Neural crest cell (in vitro differentiated cells): ENCODE measurements at places on chromosomes 13 and 19. TPM values are rescaled to one million over a fixed set of nuclear protein-coding genes. Genes with fewer than 3 reads are reported as not detected.

GRCh38 chr13:84648069-84648640 lies 765.9 kb upstream of the SLITRK1 start:
- no peak for DNase-seq

CYP2A6 gene
- total RNA-seq = not detected in 2 replicates

SULT2B1 gene
- not detected in 2 replicates for total RNA-seq

DNA sequence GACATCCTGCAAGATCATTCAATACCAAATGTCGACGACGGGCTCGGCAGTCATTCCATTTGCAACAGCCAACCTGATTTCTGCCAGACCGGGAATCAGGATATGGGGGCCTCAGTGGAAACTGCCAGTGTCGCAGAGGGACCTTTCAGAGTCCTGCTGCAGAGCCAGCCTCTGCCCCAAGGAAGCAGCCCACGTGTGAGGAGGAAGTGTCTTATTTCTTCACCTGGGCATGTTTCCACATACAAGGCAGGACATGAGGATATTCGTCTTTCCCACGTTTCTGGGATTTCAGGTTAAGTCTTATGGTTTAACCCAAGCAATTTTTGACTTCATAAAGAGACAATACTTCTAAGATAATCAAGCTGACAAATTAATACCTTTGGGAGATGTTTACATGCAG lies 69.9 kb downstream of the ABCC4 start:
- DNase-seq = no peak

GRCh38 chr19:7868671-7869452 lies 5.3 kb downstream of the PRR36 start:
- peak; percentile 57 for DNase-seq

DNA sequence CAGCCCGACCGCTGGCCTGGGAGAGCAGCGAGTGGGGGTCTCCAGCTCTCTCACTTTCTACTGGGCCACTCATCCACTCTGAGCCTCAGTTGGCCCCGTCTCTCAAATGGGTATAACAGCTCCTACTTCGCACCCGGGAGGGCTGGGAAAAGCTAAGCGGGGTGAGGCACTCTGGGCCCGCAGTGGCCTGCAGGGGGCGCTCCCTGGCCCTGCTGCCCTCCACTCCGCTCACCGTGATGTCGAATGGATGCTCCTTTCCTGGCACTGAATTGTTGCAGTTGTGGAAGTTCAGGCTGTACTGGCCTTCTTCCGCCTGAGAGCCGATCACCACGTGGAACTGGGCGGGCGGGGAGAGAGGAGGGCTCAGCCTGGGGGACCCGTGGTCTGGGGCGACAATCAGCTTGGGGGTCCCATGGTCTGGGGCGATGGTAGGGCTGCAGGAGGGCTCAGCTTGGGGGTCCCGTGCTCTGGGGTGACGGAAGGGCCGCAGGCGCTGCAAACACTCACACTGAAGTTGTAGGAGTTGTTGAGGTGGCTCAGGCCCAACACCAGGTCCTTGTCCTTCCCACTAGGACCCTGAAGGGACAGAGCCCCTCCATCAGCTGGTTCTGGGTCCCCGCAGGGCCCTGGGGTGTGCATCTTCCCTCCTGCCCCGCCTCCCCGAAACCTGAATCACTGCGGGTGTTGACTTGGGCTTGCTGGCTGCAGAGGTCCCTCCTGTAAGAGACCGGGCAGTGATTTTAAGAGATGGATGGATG lies 3.9 kb downstream of the GPR108 start:
- DNase-seq = no peak

DNA sequence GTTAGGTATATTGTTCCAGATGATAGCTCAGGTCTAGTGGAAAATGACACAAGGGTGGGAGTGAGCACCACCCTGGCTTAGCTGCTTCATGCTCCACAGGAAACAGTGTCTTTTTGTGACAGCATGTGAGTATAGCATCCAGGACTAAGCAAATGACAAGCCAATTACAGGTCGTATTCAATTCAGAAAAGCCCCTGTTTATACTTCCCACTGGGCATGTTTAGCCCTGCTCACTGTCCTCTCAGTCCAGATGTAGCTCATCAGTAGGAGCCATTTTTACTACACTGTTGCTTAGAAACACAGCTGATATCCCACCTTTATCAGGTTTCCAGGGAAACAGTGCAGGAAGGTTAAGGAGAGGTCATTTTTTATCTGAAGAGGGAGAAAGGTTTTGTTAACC lies 8.0 kb downstream of the ABHD13 start:
- DNase-seq = no peak

DNA sequence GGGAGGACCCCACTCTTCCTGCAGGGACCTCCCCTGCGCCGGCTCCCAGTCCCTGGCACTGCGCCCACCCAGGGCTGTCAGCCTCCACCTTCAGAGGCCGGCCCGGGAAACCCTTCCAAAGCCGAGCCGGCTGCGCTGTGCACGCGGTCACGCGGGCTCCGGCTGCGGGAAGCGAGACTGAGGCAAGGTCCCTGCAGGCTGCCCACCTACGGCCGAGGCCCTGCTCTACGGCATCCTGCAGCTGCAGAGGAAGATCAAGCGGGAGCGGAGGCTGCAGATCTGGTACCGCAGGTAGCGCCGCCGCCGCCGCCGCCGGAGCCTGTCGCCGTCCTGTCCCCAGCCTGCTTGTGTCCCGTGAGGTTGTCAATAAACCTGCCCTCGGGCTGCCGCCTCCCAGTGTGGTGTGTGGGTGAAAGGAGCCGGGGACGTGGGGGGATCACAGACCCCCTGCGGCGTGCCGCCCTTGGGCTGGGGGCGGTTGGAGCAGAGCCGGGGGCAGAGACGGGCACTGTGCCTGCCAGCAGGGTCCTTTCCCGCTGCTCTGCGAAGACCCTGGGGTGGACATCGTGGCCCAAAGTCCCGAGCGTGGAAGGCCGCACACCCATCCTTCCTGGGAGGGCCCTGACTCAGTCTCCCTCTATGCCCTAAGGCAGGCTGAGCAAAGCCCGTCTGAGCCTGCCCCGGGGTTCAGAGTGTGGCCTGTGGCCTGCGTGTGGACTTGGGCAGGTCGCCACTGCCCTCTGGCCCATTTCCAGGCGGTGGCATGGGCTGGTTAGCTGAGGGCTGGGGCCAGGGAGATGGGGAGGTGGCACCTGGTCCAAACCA lies 5.9 kb downstream of the GAMT start:
- DNase-seq = no peak

DNA sequence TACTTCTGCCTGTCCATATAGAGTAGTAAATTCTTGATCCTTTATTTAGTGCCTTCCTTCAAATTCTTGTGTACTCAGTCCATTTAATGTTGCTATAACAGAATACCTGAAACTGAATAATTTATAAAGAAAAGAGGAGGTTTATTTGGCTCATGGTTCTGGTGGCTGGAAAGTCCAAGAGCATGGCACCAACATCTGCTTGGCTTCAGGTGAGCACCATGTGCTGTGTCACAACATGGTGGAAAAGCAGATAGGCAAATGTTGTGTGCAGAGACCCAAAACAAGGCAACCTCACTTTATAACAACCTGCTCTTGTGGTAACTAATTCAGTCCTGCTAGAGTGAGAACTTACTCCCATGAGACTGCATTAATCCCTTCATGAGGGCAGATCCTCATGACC lies 195.3 kb downstream of the LMO7 start:
- DNase-seq = no peak

DNA sequence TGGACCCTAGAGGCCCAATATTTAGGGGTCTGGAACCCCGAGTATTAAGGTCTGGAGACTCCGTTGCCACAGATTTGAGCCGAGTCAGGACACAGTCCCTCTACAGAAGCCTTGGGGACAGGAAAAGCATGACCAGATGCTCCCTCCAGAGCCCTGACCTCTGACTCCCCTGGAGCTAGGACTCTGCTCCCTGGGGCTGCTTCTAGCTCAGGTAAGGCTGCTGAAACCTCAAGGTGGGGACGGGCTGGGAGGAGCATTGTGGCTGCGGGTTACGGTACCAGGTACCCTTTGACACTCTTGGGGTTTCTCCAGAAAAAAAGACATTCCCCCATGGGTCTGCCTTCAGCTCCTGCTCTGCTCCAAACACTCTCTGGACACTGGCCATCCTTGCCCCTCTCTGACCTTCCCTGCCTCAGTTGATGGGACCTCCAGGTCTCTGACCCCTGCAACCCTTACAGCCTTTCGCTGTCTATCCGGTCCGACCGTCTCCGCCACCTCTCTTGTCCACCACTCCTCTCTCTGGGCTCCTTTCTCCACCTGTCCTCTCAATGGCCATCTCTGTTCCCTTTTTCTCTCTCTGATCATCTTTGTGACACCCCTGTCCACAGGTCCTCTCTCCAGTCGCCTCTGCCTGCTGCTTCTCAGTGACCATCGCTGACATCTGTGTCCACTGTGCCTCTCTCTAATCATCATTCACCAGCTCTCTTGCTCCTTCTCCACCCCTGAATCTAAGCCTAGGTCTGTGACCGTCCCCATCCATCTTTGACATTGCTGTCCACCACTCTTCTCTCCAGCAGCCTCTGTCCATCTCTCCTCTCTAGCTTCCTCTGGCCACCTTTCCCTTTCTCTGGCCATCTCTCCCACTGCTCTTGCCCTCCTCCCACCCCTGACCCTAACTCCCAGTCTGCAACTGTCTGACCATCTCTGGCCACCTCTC lies 1.4 kb downstream of the LRFN3 start:
- no peak for DNase-seq

DNA sequence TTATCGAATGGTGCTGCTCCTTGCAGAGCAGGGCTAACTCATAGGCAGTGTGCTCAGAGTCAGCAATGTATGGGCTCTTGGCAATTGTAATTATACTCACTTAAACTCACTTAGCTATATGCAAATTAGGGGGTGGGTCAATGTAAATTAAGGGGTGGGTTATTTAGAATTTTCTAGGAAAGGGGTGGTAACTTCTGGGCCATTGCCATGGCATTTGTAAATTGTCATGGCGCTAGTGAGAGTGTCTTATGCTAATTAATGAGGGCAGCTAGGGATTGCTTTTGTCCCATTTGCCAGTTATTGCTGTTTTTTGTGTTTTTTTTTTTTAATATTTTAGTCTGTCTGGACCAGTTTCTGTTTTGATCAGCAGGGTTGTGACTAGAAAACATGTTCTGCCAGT lies 68.4 kb downstream of the DIAPH3 start:
- no peak for DNase-seq

GRCh38 chr19:46602392-46603194 lies 1.5 kb downstream of the CALM3 start:
- no peak for DNase-seq

DNA sequence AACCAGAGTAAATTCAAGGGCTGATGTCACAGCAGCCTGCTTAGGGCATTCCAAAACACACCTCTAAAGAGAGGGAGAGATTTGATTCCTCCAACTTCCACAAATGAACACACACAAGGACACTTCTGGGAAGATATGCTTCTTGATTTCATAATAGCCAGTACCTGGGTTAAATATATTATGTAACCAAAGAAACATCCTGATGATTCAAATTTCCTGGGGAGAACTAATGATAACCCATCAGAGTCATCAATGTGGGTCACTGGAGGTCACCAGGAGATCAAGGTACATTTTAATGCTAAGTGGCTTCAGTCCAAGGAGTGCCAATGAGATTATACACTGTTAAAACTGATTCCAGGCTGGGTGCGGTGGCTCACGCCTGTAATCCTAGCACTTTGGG lies 54.0 kb upstream of the DOCK9 start:
- no peak for DNase-seq

ZNF480 gene
- total RNA-seq = 24.7 and 25.2 TPM in 2 replicates

DNA sequence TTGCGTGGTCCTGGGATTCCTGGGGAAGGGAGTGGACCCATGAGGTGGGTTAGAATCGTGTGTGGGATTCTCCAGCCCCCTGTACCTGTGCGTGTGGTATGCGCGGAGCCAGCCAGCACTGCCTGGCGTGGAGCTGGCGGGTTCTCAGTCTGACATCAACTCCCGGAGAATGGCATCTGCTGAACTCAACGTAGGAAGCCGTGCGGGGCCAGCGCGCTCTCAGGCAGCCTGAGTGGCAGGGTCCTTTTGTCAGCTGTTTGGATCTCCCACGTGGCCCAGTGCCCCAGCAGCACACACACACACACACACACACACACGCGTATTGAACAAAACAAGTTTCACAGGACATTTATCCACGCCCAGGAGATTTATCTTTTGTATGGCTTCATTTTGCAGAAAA lies 28.1 kb downstream of the ATP4B start:
- DNase-seq = no peak

DNA sequence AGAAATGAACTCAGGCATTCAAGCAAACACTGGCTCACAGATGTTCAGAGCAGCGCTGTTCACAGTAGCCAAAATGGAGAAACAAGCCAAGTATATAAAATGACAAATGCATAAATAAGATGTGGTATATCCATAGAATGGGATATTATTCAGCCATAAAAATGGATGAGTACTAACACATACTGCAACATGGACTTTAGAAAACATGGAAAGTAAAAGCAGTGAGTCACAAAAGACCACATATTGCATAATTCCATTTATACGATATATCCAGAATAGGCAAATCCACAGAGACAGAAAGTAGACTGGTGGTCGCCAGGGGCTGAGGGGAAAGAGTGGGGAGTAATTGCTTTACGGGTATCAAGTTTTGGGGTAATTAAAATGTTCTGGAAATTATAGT lies 6.6 kb downstream of the ZNF837 start:
- no peak for DNase-seq

DNA sequence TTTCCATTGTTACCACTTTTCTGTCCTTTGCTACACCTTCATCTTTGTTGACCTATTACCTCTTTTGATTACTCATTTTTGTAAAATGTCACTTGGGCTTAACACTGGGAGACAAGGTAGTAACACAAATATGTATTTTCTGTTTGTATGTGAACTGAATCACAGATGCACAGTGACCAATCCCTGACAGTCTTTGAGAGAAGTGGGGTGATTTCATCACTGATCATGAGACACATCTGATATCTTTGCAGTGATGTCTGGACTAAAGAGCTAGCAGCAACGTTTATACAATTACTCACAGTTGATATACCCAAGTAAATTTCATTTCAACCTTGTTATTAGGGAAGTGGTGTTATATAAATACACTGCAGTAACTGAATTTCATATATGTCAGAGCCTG lies 1397.4 kb upstream of the SPRY2 start:
- DNase-seq = no peak

DNA sequence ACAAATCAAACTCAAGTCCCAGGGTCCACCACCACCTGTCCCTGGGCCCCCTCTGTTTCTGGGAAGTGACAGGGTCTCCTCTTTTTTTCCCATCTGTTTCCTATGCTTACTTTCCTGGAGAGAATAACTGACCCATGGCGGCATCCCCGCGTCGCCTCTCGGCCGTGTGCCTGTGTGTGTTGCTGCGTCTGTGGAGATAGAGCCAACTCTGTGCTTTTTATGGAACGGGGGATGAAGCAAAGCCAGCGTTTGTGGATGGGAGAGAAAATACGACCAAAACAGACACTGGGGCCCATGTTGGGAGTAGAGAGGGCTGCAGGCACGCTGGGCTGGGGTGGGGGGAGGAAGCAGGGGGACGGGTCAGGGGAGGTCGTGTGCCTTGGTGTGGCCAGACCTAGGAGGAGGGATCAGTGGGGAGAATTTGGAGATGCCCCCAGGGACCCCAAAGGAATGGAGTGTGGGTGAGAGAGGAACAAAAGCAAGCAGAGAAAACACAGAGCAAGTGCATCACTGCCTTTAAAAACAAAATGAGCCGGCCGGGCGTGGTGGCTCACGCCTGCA lies 16.6 kb downstream of the PLK5 start:
- DNase-seq = no peak
